ENCODE measurements at places on chromosomes 12 and 14.

GRCh38 chr12:54404061-54405004 is 14.7 kb downstream of the ITGA5 start:
- DNase-seq: no peak

DNA sequence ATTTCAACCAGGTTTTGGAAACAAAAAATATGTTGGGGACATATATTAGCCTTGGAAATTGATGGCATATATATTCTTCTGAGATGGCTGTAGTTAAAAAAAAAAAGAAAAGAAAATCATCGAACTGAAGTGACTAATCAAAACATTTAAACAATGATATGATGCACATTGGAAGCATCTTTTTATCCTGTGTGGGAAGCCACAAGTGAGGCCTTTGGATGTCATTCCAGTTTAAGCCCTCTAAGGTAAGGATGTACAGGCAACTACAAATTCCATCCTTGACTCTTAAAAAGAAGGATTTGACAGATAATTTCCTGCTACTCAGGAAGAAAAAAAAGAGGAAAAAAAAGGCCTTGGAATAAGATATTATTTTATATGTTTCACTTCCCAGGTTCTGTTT is 9.6 kb upstream of the PTPRB start:
- no peak for DNase-seq

DNA sequence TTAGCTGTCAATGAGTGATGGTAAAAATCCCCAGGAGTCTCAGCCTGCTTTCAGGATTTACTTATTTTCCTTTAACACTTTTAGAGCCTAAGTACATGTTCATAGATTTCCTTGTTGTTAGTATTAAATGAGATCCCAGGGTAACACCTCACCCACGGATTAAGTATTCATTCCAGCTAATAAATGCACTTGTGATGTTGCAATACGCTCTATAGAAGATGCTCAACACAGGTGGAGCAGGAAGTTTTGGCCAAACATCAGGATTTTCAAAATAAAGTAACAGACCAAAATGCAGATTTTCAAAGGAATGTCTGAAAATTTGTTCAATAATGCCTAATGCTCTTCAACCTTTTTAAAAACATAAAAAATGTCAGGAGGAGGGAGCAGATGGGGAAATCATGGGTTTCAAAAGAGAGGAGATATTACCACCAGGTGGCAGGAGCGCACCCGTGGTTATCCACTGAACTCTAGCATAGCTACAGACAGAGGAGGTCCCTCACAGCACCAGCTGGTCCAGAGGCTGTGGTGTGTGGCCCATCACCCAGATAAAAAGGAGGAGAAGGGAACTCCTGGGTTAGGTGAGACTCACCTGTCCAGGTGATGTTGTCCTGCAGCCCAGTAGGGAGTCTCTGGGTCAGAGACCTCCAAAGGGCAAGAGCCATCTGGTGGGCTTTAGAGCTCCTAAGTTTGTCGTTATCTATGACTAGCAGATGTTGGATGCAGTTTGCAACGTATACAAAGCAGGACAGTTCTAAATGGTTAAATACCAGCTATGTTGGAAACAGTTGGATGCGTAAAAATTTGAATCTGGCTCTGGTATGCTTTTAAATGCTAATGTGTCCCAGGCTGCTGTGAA is 1158.4 kb upstream of the TMEM132C start:
- peak; percentile 63 for DNase-seq

GRCh38 chr12:123109319-123109772 is 41.5 kb downstream of the PITPNM2 start:
- no peak for DNase-seq

GRCh38 chr12:48106681-48107613 is 1.1 kb upstream of the SENP1 start:
- DNase-seq: no peak

- DNase-seq: no peak
Observed at GRCh38 chr14:56490379-56490778, 89.2 kb upstream of the TMEM260 start.

DNA sequence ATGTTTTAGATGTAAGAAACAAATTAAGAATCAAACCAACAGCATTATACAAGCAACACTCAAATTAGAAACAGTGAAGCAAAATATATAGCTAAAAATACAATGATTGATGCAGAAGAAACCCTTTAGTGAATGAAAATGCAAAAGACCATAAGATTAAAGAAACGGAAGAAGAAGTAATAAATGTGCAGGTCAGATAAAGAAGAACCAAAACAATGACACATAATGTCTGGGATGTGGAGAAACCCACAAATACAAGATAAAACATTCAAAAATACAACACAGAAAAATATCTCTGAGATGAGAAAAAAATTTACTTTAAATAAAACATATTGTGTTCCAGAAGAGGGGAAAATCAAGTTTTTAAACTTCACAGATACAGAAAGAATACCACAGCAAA is 73.4 kb upstream of the AVPR1A start:
- no peak for DNase-seq

DNA sequence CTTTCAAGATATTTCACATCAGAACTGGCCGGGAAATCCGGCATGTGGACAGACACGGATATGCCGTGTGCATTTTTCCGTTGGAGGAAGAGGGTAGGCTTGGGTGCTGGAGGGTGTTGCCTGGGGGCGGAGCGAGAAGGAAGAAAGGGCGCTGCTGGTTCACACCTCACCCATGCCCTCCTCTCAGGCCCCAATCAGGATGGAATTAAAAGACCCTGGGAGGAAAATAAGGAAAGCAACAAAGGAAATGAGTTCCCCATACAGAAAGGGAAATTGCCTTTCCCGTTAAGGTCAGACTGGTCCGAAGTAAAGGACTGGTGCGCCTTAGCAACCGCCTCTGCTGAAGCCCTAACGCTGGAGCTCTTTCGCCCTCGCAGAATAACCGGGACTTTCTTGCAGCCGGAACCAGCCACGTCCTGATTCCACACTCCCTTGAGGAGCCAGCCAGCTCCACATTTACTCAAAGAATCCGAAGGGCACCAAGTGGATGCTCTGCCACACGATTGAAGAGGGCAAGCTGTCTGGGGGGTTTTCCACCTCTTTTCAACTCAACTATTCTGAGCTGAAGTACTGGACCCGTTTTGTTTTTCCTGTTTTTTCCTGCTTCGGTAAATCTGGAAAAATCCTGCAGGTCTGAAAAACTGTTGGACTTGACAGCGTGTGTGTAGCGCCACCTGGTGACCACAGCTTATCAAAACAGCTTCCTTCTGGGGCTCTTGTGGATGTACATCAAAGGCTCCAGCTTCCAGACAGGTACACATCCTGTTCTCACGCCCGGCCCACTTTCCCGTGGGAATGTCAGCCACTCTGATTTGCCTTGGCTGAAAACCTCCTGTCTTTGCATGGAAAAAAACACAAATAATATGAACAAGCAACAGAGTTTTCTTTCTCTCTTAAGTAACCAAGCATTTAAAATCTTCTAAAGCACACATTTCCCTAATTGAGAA is 37.6 kb upstream of the BCL2L14 start:
- DNase-seq: peak; percentile 74

DNA sequence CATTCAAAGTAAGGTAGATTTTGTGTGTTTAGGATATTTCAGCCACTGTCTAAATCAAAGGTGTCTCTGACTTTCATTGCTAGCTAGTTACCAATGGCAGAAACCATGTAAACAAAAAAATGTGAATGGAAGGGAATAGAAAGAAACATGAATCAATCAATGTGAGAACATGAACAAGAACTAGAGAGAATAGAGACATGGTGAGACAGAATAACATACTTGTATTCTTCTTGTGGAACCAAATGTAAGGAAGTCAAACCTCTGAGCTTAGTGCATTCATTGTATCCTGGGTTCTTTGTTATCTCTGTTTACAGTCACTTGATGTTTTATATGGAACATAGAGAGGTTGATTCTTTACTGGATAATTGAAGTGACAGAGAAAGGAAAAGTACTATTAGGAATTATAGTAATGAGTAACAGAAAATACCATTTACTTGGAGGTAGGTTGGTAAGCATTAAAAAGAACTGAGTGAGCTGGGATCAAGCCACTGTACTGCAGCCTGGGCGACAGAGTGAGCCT is 2.6 kb upstream of the WNK1 start:
- DNase-seq: no peak

DNA sequence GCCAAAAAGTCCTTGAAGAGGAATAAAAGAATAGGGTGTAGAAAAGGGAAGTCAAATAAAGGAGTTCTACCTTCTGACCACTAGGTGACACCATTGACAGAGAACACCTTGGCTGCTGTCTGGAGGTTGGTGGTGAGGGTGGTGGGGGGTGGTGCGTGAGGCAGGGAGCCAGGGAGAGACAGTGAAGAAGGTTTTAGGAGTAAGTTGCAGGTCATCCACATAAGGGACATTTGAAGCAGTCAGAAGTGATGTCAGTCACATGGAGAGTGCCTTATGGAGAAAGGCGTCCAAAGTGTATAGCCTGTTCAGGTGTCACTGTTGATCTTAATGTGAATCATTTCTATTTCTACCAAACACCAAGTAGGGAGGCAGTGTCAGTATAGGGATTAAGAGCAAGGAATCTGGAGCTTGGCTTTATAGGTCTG is 279.3 kb upstream of the DDHD1 start:
- no peak for DNase-seq

DNA sequence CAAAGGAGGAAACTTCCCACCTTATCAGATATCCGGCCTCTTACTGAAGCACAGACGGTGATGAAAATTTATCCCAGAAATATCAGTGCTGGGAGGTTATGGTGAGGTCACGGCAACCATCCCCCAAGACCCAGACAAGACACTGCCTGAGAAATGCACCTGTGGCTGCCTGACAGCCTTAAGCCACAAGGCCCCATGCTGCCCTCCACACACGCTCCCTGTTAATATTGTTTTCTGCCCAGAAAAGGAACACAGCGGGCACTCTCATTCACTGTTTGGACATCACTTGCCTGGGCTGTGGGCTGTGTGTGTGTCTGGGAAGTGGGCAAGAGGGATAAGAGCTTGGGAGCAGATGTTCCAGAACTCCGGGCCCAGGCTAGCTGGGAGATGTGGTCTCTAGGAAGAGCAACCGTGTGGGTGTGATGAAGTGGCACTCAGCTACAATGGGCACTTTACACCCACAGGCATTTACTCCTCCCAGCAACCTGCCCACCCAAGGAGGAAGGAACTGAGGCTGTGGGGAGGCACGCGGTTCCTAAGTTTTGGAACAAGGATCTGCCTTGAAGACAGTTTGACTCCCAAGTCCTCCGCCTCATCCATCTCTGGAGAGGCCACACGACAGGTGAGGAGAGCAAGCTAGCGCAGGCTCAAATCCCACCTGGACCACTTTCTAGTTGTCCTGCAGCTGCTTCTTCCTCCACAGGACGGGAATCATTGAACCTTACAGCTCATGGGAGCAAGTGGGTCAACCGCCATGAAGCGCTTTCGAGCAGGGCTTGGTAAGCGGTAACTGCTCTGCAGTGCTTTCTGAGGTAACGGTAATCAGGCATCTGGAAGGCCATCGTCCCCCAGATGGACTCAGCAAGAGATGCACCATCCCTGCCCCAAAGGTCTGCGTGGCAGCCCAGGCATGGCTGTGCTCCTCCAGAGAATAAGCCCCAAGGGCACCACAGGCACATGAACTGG is 91.4 kb downstream of the CHGA start:
- DNase-seq: no peak
